T-helper 22 cell (primary cell): ENCODE measurements at places on chromosomes 6 and 20.

GRCh38 chr6:160810238-160810637 lies 108.2 kb downstream of the PLG start:
- DNase-seq = no peak

DNA sequence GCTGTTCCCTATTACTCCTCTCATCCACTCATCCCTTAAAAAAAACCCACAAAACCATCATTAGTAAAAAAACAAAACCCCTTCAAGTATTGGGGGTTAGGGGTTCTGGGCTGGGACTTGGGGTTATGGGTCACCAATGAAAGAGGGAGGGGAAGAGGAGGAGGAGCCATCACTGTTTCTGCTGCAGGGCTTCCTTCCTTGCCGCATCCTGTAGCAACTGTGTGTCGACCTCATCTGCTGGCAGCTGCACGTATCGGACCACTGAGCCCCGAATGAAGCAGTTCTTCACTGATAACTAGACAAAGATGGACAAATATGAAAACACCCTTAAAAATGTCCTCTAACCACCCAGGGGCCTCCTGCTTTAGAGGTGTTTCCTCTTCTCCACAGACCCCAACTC lies 2.0 kb upstream of the VARS1 start:
- DNase-seq = no peak

DNA sequence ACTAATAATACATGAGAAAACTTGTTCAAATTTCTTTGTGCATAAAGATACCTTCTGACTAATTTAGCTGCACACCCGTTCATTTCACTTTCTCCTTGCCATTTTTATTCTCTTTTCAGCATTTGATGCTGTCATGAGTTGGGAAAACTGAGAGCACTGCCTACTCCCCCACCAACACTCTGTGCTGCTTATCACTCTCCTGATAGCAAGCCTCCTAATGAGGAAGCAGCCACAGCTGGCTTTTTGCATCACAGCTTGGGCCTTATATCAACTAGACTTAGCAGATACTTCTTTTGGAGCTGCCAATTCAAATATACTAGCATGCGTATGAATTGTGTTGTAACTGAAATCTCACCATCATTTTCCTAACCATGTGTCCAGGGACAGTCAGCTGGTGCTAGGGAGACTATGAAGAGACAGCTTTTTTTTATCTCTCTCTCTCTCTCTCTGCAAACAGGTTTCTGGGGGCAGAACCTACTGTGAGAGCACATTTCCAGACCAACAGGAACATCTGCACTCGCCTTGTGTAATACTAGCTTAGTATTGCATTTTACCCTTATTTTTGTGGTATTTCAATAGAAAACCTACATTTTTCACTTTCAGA lies 699.0 kb downstream of the KHDRBS2 start:
- DNase-seq = no peak

- no peak for DNase-seq
These were observed at the start of gene KCNS1 for GRCh38 chr20:45100563-45101245. Gene KCNS1 (minus strand): TSS chr20:45101127. CDS start chr20:45099236, 1,891 bp downstream.

DNA sequence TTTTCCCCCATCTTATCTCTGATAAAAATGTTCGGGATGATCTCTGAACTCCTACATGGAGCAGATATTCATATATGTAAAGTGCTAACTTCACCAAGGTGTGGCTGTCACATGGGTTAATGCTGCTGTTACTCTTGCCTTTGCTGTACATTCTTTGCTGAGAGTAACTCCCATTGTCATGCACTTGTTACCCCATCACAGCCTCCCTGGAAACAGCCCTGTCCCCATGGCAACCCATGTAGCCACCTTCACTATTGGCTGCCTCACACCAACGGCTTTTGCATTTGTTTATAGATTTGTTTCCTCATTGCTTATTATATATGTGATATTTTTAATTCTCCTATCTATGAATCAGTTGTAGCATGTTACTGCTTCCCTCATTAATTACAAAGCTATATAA lies 17.3 kb upstream of the IBTK start:
- no peak for DNase-seq
